ENCODE measurements at places on chromosomes 6 and 20.

- DNase-seq: peak; percentile 45
Measured at GRCh38 chr6:85580118-85580877, 13.4 kb downstream of the SNX14 start.

DNA sequence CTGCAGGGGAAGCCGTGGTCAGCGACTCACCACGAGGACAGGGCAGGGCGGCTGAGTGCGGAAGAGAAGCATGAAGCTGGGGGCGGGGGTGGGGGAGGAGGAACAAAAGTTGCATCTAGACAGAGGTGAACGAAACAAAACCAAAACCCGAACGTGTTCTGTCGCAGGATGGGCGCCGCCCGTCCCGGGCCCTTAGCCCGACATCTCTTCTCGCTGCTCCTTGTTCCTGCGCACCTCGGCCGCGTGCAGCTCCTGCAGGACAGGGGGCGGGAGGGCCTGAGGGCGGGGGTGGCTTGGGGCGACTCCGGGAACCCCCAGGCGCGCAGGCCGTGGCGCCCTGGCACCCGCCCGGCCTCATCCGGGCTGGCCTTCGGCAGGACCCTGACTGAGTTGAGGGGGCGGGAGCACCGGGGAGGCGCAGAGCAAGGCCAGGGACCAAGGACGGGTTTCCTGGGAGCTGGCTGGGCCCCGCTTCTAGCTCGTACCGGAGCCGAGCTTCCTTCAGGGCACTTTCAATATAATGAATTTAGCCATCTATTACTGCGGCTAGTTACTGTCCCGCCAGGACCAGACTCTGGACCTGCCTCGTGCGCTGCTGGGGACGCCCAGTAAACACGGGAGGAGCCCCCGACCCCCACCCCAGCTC, 12.0 kb downstream of the STMN3 start:
- DNase-seq: no peak

GRCh38 chr6:158313989-158314388, 1.7 kb downstream of the TULP4 start:
- no peak for DNase-seq

DNA sequence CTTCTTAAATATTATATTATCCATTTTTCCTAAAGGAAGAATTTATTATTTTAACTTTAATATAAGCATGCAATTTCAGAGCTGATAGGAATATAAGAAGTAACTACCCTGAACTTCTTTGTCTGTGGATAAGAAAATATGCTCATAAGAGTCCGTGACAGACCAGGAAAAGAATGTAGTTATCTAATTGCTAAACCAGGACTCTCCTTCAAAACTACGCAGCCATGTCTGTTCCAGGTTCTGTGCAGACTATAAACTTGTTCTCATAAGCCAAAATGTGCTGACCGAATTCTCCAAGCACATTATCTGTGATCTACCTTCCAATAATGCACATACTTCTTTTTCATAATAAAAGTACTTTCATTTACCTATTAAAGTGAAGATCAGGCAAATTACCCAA, 116.5 kb downstream of the TRDN start:
- DNase-seq: no peak

GRCh38 chr6:71476371-71476770, 187.8 kb downstream of the OGFRL1 start:
- no peak for DNase-seq

- no peak for DNase-seq
Measured at GRCh38 chr6:52482903-52483670, 62.9 kb downstream of the EFHC1 start.

DNA sequence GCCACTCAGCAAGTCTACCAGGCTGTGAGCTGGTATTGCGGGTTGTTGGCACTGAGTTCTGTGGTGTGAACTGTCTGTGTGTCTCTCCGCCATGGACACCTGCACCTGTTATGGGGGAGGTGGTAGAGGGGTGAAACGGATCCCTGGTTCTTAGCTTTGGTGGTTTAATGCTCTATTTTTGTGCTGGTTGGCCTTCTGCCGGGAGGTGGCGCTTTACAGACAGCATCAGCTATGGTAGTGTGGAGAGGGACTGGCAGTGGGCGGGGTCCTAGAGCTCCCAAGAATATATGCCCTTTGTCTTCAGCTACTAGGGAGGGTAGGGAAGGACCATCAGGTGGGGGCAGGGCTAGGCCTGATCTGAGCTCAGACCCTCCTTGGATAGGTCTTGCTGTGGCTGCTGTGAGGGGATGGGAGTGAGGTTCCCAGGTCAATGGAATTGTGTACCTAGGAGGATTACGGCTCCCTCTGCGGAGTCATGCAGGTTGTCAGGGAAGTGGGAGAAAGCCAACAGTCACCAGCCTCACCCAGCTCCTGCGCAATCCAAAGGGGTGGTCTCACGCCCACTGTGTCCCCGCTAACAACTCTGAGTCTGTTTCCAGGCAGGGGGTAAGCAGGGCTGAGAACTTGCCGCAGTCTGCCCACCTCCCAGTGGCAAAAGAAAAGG, 154.3 kb downstream of the CCDC170 start:
- DNase-seq: no peak

DNA sequence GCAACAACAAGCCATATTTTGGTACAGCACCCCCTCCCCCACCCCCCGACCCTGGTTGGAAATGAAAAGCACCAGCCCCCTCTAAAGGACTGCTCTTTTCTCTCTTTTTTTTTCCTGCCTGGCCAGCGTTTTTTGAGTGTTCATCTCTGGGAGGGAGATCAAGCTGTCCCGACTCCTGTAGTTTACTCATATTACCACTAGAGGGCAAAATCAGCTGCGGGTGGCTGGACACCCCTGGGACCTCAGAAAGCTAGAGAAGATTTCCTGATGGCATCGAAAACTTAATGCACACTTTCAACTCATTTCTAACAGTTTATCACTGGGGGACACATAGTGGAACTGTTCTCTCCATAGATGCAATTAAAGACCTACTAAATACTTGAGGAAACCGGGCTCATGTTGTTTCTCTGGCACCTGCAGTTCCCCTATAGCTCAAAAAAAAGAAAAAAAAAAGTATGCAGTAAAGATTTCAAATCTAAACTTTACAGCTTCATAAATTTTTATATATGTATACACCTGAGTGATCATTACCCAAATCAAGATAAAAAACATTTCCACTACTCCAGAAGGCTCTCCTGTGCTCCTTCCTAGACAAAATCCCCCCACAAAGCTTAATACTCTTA, 24.4 kb downstream of the CNBD2 start:
- DNase-seq: peak; percentile 86

DNA sequence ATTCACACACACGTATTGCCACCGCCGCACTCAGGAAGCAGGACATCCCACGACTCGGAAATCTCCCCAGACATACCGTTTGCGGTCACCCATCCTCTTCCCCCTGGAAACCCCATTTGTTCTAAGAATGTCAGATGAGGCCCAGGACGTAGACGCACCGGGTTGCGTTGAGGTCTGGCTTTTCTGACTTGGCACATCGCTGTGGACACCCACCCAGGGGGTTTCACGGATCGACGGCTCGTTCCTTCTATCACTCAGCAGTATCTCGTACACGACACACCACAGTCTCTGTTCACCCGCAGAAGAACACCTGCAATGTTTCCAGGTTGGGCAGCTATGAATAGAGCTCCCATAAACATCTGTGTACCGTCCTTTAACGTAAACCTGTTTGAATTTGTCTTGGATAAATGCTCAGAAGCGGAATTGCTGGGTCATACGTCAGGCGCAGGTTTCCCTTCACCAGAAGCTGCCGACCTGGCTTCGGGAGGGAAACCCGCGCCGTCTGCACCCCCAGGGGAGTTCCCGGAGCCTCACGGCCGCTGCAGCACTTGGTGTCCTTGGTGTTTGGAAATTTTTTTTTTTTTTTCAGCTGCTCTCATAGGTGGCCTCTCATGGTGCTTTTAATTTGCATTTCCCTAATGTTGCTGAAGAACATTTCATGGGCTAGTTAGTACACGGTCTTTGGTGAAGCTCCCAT, 9.3 kb upstream of the EEF1A2 start:
- DNase-seq: no peak

DNA sequence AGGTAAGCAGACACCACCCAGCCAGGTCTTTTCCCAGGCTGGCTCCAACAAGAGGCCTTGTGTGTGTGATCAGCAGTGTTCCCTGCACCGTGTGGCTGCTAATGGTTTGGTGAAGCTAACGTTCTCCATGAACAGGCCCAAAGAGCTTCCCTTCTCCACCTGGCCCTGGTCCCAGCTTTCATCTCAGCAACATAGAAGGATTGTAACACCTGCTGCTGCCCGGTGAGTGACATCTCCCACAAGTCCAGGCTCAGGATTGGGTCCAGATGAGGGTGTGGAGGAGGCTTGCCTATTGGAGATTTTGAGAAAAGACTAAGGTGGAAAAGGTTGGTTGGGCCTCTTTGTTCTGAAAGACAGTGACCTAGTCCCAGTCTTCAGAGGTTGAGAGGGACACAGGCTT, 89.6 kb downstream of the TMEM242 start:
- DNase-seq: no peak

- DNase-seq: no peak
Measured at GRCh38 chr6:82419132-82419581, 55.5 kb downstream of the TPBG start.

DNA sequence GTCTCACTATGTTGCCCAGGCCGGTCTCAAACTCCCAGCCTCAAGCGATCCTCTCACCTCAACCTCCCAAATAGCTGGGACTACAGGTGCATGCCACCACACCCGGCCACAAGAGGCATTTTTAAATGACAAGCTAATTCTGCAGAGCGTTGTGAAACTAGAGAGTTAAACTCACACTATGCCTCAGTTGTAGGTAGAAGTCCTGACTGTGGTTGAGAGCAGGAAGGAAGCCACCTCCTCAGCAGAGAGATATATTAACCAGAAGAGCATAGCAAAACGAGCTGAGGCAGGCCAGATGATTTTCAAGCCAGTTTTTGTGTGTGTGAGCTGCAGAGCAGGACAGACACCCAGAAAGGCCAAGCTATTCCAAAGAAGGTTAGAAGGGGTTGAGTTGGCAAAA, 150.3 kb downstream of the MBOAT1 start:
- no peak for DNase-seq

GRCh38 chr6:32112431-32112980, 3.4 kb upstream of the TNXB start:
- peak; percentile 87 for DNase-seq

- DNase-seq: no peak
Measured at GRCh38 chr6:123687864-123688263, 51.1 kb upstream of the TRDN start.

DNA sequence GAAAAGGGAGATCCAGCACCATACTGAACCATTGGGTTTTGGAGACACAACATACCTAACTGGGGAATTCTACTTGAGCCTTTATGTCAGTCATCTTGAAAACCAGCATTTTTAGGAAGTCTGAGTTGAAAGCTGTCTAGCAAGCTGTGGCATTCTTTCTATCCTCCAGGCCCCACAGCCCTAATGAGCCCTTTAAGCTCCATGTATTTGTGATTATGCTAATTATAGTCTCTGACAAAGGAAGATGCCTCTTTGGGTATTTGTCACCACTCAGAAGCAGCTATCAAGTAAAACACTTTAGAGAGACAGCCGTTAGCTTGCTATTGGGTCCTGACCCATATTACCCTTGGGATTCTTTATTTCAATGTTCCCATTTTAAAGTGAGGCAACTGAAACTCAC, 159.5 kb upstream of the MANEA start:
- no peak for DNase-seq

DNA sequence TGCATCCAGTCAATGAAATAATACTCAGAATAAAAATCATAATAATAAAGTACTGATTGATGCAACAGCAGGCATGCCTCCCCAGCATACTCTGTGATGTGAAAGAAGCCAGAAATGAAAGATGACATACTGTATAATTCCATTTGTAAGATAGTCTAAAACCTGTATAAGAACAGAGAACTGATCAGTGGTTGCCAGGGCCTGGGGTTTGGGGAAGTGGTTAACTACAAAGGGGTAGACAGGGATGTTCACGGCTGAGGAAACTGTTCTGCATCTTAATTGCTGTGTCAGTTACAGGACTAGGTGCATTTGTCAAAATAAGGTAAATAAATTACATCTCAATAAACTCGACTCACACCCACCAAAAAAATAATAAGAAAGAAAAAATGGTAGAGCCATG, 81.3 kb upstream of the BMP2 start:
- no peak for DNase-seq

GRCh38 chr6:111563581-111563980, 42.1 kb downstream of the TRAF3IP2 start:
- no peak for DNase-seq

GRCh38 chr6:50816115-50816675, 2.5 kb upstream of the TFAP2B start:
- peak; percentile 91 for DNase-seq

DNA sequence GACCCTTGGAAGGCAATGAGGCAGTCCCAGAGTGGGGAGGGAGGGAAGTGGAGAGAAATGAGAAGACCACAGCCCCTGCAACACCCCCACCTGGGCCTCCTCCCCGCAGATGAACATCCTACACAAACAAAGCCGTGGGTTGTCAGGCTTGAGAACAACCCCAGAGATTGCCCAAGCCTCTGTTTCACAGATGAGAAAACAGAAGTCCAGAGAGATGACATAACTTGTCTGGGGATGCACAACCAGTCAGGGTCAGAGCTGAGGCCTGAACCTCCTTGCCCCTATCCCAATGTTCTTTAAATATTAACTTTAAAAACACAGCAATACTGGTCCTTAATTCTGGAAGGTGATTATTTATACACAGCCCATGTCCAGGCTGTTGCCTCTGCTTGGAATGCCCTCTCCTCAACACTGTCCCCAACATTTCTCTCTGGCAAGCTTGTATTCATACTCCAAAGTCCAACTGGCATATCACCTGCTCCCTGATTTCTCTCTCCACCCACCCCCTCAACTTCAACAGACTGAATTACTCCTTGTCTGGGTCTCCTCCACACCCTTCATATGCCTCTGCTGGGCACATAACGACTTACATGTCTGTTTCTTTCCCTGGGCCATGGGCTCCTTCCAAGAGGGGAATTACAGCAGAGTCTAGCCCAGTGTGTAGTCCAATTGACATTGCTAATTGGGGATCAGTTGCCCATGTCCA, 135.5 kb upstream of the LRFN2 start:
- no peak for DNase-seq

GRCh38 chr6:151136141-151136755, 103.5 kb upstream of the AKAP12 start:
- DNase-seq: peak; percentile 64

- no peak for DNase-seq
Measured at GRCh38 chr6:17093686-17094085, 8.2 kb upstream of the STMND1 start.

DNA sequence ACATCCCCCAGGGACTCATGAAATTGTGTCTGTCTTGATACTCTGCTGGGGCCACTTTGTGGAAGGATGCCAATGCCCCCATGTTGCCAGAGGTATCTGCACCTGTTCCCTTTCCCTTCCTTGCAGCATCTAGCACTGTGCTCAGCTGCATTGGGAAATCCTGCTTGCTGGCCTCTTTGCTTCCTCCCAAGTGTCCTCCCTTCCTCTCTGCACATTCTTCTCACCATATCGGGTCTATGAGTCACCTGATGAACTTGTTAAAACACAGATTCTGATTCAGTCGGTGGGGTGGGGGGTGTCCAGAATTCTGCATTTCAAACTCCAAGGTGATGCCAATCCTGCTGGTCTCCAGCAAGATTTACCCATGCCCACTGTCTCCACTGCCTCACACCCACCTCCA, 467.8 kb downstream of the PTPRT start:
- no peak for DNase-seq

GRCh38 chr6:40627316-40627715, 40.2 kb upstream of the LRFN2 start:
- no peak for DNase-seq

GRCh38 chr6:149470948-149471347, 13.9 kb downstream of the ZC3H12D start:
- DNase-seq: no peak

- no peak for DNase-seq
Measured at GRCh38 chr6:155117785-155118184, 122.7 kb downstream of the TIAM2 start.

All from stomach (tissue), 19 donors.